Brain (organoid and tissue), 16 donors: ENCODE measurements at places on chromosomes 11 and 22.

DNA sequence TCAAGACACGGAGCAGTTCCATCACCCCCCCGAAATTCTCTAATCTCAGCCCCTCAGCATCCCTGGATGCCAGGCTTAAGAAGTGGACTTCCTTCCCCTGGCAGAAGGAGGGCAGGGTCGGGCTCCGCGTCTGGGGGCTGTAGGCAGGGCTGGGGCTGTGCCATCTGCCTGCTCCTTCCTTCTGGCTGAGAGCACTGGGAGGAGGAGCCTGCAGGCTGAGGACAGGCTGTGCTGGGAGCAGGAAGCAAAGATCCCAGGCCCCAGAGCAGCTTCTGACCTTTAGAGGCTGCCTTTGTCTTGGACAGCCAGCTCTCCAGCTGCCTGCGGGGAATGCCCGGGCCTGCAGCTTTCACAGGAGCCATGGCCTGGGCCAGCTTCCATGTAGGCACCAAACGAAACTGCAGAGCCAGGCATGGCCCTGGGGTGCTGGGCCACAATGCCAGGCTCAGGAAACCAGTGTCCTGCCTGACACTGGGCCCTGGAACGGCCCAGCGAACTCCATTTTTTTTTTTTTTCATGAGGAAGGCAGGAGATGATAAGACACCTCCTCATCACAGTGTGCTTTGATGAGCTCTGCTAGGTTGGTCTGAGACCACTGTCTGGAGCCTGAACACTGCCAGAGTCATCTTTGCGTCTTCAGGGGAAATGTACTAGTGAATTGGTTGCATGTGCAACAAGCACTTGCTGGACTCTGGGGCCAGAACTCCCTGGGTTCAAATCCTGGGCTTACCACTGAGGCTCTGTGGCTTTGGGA is 67.9 kb downstream of the MCM5 start:
- peak; percentile 63 for DNase-seq

GRCh38 chr11:71305041-71305440 is 52.7 kb upstream of the SHANK2 start:
- DNase-seq: no peak

GRCh38 chr11:117817368-117818040 is 7.0 kb downstream of the FXYD2 start:
- DNase-seq: peak; percentile 94

DNA sequence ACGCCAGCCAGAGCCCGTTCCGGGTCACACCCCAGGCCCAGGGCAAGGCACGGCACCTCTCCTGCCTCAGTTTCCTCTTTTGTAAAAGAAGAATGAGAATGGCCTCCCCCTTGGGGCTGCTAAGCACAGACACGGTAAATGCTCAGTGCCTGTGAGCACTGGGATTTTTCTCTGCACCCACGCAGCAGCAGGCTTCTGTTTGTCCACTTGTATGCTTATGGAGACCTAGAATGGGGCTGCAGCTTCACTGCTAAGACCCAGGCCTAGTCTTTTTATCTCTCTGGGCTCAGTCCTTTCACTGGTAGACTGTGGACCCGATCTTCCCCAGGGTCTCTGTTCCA is 1327.9 kb downstream of the TBC1D22A start:
- DNase-seq: no peak

DNA sequence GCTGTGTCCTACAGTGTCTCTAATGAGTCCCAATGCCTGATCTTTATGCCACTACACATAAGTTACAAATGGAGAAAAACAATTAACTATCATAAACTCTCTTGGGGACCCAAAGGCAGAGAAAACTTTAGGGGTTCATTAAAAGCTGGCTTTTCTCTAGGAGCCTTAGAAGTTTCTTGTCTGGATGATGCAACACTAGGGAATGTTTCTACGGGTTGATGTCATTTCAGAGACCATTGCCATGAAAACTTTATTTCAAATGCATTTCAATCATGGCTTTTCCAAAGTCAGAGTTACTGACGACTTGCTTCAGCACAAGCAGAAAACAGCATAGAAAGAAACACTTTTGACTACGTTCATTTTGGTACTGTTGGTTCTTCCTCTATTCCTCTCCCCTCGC is 8.5 kb upstream of the OR8B12 start:
- no peak for DNase-seq

DNA sequence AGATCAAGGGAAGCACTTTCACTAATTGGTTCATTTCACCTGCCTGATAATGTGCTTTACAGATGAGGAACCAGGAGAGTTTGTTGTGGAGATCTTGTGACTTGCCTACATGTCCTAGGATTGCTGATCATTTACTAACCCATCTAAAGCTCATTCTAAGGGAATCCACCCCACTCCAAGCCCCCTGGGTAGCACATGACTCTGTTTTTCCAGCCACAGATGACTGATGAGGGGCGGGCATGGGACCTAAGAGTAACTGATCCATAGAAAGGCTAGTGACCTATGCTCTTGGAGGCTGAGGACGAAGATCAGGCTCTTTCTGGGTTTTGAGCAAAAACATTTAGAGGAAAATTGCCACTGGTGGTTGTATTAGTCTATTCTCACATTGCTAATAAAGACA is 378.1 kb downstream of the CADM1 start:
- DNase-seq: no peak

DNA sequence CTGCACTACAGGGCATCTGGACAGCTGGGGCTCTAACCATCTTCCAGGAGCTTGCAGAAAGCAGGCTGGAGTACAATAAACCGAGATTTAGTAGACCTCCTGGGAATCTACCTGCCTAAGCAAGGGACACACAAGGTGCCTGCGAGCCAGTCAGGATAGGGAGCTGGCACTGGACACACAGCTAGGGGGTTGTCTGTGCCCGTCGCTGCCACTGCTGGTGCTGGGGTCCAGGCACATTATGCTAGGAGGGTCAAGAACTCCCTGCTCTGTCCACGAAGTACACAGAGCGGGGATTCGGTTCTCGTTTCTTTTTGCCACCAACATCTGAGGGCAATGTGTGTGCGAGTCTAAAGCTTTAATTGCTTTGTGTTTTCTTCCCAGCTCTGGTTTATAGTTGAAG is 4.2 kb downstream of the RIC8A start:
- DNase-seq: no peak

- DNase-seq: no peak
These were observed 34.1 kb upstream of the ZBTB16 start for GRCh38 chr11:114025329-114025907.

GRCh38 chr22:37426706-37427134 is 559 bp downstream of the ELFN2 start:
- DNase-seq: no peak

- DNase-seq: no peak
These were observed 19.4 kb upstream of the CTSD start for GRCh38 chr11:1782831-1783724.

GRCh38 chr22:31616315-31616980 is 45.6 kb downstream of the PISD start:
- DNase-seq: no peak

DNA sequence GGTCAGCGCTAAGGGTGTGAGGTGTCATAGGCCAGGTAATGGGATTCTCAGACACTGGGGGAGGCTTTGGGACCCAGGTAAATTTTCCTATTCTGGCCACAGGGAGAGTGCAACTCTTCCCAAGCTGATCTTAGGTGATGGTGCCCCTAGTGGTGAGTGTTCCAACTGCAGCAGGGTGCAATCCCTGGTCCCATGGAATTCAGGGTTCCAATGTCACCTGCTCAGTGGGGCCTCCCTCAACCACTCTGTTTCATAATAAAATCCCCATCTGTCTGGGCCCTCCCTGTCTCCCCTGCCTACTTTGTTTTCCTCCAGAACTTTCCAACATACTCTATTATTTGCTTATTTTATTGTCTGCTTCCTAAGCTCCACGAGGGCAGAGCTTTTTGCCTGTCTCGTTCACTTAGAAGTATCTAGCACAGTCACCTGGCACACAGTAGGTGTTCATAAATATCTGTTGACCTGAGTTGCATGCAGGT is 2.9 kb upstream of the SGSM1 start:
- no peak for DNase-seq

GRCh38 chr11:69400771-69401590 is 80.5 kb upstream of the LINC01488 start:
- no peak for DNase-seq
